ENCODE measurements at places on chromosomes 2 and 18. TPM values are rescaled to one million over a fixed set of nuclear protein-coding genes. Genes with fewer than 3 reads are reported as not detected.

- no peak for DNase-seq
These were observed 171.5 kb downstream of the KCNS3 start for GRCh38 chr2:18050001-18050400.

- no peak for DNase-seq
These were observed 8.0 kb upstream of the COL3A1 start for GRCh38 chr2:188966079-188966571.

DNA sequence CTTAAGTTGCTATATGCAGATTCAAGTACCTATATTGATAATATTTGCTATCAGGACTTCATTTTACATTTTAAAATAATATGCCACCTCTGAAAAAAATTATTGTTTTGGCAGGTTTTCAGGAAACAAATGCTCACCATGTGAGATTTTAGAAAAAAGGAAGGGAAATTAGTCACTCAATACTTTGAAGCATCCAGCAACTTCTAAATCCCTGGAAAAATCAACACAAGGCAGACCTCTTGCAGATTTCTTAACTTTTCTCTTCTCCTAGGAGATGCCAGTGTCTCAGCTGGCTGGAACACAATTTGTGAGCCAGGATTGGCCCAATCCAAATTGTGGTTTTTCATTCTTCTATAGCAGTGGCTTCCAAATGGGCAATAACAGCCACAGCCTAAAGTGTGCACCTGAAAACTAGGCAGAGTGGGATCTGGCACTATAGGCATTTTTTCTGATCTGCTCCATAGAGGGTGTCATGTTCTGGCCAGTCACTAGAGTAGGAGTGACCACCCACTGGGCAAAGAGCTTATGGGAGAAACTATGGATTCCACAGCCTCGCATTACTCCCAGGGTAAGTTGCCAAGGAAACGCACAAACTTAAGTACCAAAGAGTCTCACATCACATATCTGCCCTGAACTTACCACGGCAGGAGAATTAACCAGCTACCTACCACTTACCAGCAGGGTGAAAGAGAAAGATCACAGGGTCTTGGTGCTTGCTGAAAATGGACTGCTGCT is 28.1 kb upstream of the THOC1 start:
- no peak for DNase-seq

GRCh38 chr2:77664491-77664890 is 142.3 kb upstream of the LRRTM4 start:
- no peak for DNase-seq

GRCh38 chr18:79571211-79572092 is 108.2 kb upstream of the CTDP1 start:
- DNase-seq: peak; percentile 44

RGPD6 gene
- 42.8 TPM for total RNA-seq

Measured in aorta (tissue), 5 donors.